ENCODE measurements at places on chromosomes 4 and X. TPM values are rescaled to one million over a fixed set of nuclear protein-coding genes. Genes with fewer than 3 reads are reported as not detected.

The GPR82 gene
- not detected for total RNA-seq

The CXXC4 gene
- 0.50 TPM for total RNA-seq

The SPANXC gene
- total RNA-seq: not detected

The CT45A3 gene
- not detected for total RNA-seq

The CDKL2 gene
- total RNA-seq: 3.9 TPM

The SHROOM3 gene
- 45.1 TPM for total RNA-seq

The MAGEB17 gene
- not detected for total RNA-seq

The GLRB gene
- 11.6 TPM for total RNA-seq

The FGFBP2 gene
- total RNA-seq: not detected

The PRR32 gene
- total RNA-seq: not detected

Measured in kidney epithelial cell (primary cell).